ENCODE measurements at places on chromosomes 5 and 9.

DNA sequence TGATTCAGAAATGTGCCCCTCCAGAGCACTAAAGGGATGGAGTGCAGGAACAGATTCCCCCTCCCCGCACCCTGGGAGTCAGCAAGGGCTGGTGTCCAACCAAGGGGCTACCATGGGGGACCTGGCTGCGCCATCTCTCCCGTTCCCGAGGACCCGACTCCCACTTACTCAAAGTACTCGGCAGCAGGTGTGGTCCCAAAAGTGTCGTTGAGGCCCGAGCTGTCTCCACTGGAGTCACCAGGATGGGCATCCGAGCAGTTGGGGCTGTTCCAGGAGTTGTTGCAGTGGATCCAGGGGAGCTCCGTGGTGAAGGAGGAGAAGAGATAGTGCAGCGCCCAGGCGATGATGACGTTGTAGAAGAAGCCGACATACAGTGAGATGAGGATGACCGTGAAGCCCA, 12.9 kb downstream of the SLC6A3 start:
- DNase-seq = no peak

DNA sequence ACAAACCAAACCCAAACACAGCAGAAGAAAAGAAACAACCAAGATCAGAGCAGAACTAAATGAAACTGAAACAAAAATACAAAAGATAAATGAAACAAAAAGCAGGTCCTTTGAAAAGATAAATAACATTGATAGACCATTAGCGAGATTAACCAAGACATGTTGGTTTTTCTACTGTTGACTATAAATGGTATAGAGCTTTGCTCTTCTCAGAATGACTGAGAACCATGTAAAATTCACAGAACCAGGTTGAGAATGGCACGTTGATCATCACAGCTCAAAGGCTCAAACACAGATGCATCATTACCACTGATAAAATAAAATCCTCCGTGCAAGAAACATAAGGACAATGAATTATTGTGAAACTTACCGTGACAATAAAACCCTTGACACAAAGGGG, 105.2 kb downstream of the MARCHF11 start:
- DNase-seq = no peak

- DNase-seq = no peak
Measured at GRCh38 chr5:38458174-38458573, 98.3 kb downstream of the LIFR start.

DNA sequence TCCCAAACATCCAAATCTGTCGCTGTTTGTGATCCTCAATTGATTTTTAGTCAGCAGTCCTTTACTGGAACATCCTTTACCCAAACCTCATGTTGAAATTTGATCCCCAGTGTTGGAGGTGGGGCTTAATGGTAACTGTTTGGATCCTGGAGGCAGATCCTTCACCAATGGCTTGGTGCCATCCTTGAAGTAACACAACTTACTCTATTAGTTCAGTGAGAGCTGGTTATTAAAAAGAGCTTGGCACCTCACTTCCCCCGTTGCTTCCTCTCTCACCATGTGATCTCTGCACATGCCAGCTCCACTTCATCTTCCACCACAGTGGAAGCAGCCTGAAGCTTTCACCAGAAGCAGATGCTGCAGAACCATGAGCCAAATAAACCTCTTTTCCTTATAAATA, 40.3 kb downstream of the DNAJB5 start:
- DNase-seq = no peak

- no peak for DNase-seq
Measured at GRCh38 chr9:101353683-101354082, 31.1 kb downstream of the BAAT start.

DNA sequence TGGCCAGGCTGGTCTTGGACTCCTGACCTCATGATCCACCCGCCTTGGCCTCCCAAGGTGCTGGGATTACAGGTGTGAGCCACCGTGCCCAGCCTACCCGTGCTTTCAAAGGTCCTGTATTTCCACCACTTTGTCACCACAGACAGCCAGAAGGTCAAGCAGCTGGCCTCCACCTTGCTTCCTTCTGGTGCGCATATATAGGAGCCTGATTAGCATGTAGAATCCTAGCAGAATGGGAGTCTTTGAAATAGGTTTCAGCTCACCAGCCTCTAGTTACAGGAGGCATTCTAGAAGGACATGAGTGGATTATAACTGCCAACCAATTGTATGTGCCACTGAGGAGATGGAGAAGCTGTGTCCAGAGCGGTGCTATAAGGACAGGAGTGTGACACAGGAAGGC, 18.9 kb downstream of the POLR1E start:
- no peak for DNase-seq

- DNase-seq = no peak
Measured at GRCh38 chr9:16335788-16336580, 534.5 kb downstream of the BNC2 start.

GRCh38 chr5:80055491-80056170, 20.5 kb downstream of the THBS4 start:
- no peak for DNase-seq

DNA sequence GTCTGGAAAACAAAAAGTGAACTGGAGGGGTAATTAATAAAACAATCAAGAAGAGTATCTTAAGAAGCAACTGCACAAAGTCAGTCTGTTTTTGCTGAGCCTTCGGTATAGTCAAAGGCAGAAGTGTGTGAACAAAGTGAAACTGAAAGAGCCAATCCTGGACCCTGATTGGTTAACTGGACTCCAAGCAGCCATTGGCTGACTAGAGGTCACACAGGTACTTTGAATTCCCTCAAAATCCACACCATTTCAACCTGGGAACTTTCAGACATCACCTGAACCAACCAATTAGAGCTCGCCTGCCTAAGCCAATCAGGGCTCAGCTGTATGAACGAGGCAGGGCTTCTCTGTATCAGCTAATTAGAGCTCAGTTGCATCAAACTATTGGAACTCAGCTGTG, 286.7 kb downstream of the TLE4 start:
- DNase-seq = no peak

- no peak for DNase-seq
Measured at GRCh38 chr9:3127564-3127963, 283.7 kb upstream of the PUM3 start.

DNA sequence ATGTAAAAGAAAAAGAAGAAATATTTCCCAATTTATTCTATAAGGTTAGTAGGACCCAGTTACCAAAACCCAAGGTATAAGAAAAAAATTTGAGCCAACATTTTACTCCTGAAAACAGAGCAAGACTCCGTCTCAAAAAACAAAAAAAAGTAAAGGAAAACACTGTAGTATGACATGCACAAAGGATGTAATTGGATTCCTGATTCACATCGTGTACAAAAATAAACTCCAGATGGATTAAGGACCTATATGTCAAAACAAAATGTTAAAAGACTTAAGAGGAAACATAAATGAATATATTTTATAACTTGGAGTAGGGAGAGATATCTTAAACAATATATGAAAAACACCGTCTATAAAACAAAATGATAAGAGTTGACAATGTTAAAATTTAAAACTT, 13.8 kb downstream of the PHYKPL start:
- no peak for DNase-seq

- DNase-seq = no peak
Measured at GRCh38 chr9:115292584-115293279, 174.8 kb upstream of the TNC start.

DNA sequence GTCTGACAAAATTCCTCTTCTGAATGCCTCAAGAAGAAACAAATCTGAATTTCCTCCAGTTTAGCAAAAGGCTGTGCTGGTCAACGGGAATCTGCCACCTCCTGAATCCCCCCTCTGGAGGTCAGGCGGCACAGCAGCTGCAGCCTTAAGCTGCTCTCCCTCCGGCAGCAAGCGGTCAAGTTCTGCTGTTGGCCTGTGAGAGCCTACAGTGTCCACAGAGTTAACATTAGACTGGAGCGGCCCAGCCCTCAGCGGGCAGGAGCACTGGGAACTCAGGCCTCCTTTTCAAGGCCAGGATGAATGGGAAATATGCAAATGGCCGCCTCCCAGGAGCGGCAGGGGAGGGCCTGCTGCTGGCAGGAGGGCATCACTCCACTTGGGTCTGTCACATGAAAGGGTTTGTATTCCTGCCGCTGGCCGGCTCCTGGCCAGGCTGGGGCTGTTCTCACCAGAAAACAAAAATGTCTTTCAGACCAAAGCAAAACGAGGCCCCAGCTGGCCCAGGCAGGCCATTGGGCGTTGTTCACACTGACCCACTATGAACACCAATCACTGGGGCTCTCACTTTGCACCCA, 8.2 kb downstream of the ACSL6 start:
- DNase-seq = no peak

GRCh38 chr9:35179347-35180280, 17.8 kb downstream of the UNC13B start:
- no peak for DNase-seq

- DNase-seq = no peak
Measured at GRCh38 chr5:73768-74502, 18.0 kb upstream of the PLEKHG4B start.

DNA sequence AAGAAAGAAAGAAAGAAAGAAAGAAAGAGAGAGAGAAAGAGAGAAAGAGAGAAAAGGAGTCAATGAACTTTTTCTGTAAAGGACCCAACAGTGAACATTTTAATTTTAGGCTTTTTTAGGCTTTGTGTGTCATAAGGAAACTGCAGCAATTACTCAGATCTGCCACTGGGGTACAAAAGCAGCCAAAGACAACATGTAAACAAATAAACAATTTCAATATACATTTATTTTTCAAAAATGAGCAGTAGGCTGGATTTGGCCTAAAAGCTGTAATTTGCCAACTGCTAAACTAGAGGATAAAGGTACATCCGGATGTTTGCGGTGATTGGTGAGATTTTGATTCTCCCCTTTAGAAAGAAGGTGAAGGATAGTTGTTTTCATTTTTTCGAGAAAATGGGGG, 143.6 kb downstream of the CEMIP2 start:
- DNase-seq = no peak

GRCh38 chr9:33818167-33818846, 1.3 kb downstream of the UBE2R2 start:
- no peak for DNase-seq

DNA sequence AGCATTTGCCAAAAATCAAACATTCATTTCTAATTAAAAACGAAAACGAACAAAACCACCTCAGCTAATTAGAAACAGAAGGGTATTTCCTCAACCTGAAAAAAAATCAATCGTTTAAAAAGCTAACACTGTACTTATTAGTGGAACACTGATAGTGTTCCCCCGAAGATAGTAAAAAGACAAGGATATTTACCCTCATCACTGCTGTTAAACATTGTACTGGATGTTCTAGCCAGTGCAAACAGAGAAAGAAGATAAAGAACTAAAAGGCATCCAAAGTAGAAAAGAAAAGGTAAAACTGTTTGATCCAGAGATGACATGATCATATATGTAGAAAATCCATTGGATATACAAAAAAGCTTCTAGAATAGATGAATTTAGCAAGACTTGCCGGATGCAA, 508.3 kb downstream of the DMRTA1 start:
- no peak for DNase-seq

GRCh38 chr9:129262261-129262660, 84.2 kb upstream of the IER5L start:
- DNase-seq = no peak

DNA sequence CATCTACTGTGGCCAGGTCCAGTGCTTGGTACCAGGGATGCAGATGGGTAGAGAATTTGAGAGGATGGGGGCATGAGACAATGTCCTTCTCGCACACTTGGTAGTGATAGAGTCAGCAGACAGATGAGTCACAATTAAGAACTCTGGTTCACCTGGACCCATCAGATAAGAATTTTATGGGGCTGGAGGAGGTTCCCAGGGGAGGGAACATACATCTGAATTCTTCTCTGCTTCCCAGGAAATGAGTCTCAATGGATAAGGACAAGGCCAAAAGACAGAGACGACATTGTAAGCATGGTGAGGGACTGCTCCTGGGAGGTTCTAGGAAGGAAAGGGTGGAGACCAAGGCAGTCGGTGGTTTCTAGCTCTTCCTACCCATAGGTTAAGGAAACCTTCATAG, 5.3 kb downstream of the SLC4A9 start:
- no peak for DNase-seq

GRCh38 chr9:109232449-109233237, 65.6 kb upstream of the FRRS1L start:
- DNase-seq = no peak

- no peak for DNase-seq
Measured at GRCh38 chr9:133880851-133881661, 111.1 kb downstream of the VAV2 start.

GRCh38 chr5:159855476-159856191, 60.6 kb upstream of the ADRA1B start:
- DNase-seq = no peak

- DNase-seq = no peak
Measured at GRCh38 chr5:92177926-92178487, 794.9 kb upstream of the ARRDC3 start.

- DNase-seq = no peak
Measured at GRCh38 chr9:81028504-81028903, 660.8 kb downstream of the TLE1 start.

GRCh38 chr5:89045216-89045615, 162.2 kb upstream of the MEF2C start:
- DNase-seq = no peak

GRCh38 chr5:6829150-6829784, 116.0 kb downstream of the TENT4A start:
- no peak for DNase-seq

DNA sequence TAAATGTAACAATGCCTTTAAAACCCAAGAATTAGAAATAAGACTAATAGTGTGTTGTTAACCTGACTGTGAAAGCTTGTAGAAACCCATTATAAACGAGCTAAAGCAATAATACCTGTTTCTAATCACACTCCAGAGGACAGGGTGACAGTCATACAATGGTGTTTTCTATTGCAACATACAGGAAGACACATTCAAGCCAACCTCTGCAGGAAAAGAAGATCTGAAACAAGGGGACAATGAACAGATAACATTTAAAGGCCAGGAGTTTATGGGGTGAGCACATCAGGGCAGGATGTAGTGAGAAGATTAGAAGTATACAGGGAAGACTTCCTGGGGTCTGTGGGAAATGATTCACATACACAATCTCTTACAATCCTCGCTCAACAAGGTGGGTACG, 13.8 kb downstream of the BARHL1 start:
- no peak for DNase-seq

- no peak for DNase-seq
Measured at GRCh38 chr9:68505681-68506409, 34.8 kb downstream of the TMEM252 start.

DNA sequence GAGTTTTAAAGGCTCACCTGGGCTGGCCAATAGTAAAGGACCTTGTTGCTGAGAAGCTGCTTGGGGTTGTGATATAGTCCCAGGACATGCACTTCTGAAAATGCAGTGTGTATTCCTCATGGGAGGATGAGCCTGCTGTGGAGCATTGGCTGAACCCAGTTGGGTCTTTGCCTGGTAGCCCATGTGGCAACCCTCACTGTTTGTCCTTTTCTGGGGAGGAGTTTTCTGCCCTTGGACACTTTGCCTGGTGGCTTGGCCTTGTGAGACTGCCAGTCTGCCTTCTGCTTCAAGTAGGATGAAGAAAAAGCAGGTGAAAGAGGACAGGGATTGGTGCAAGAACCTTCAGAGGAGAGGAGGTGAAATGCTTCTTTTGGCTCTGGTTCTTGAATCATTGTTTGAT, 4.0 kb downstream of the TENT4A start:
- no peak for DNase-seq

GRCh38 chr9:38311382-38312270, 80.9 kb upstream of the ALDH1B1 start:
- DNase-seq = no peak

- DNase-seq = no peak
Measured at GRCh38 chr5:56272765-56273164, 39.6 kb upstream of the ANKRD55 start.

- DNase-seq = no peak
Measured at GRCh38 chr9:134627417-134628353, 13.9 kb upstream of the COL5A1 start.

- DNase-seq = no peak
Measured at GRCh38 chr9:31776471-31776870, 608.0 kb upstream of the ACO1 start.
